ENCODE measurements at places on chromosomes 16 and 17.

- DNase-seq: no peak
These were observed 16.4 kb downstream of the CDH13 start for GRCh38 chr16:82643136-82643535.

GRCh38 chr17:34542700-34543336 lies 36.6 kb upstream of the TMEM132E start:
- no peak for DNase-seq

GRCh38 chr17:63991611-63992010 lies 6.5 kb upstream of the PRR29 start:
- DNase-seq: no peak

GRCh38 chr17:80575057-80575875 lies 30.6 kb downstream of the RPTOR start:
- DNase-seq: peak; percentile 89

- no peak for DNase-seq
These were observed 11.1 kb downstream of the PRCD start for GRCh38 chr17:76550712-76551615.

DNA sequence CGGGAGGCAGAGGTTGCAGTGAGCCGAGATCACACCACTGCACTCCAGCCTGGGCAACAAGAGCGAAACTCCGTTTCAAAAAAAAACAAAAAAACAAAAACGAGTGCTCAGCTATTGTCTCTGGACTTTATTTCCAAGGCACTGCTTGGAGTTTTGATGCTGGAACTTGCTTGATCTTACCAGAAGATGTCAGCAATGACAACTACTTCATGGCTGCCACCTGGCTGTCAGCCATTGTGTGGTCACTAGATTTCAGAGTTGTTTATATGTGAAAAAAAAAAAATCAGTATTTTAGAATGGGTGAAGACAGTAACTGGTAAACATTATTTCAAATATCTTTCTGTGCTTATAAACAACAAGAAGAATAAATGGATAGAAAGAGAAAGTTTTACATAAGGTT lies 26.3 kb upstream of the OR4D1 start:
- DNase-seq: no peak

DNA sequence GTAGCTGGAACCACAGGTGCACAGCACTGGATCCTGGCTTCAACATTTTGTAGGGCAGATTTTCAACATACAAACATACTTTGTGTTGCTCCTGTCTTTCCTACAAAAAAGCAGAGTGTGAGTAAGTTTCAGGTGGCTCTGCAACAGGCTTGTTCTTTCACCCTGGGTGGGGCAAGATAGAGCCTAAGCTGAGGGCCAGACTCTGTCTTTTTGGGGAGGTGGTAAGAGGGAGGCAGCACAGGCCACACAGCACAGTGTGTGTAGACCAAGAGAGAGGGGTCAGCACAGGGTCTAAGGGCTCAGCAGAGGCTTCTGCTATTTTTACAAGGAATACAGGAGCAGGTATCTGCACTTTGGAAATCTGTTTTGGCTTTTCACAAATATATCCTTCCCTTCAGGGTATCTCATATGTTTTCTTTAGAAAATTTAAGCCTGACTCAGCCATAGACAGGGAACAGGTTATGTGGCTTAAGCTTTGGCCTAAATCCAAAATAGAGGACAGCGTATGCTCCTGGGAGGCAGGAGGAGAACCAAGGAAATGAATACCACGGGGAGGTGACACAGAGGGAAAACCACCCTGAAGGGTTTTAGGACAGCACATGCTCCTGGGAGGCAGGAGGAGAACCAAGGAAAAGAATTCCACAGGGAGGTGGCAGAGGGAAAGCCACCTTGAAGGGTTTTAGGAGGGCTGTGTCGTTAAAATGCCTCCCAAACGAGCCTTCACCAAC lies 21.6 kb downstream of the EMC8 start:
- DNase-seq: no peak

DNA sequence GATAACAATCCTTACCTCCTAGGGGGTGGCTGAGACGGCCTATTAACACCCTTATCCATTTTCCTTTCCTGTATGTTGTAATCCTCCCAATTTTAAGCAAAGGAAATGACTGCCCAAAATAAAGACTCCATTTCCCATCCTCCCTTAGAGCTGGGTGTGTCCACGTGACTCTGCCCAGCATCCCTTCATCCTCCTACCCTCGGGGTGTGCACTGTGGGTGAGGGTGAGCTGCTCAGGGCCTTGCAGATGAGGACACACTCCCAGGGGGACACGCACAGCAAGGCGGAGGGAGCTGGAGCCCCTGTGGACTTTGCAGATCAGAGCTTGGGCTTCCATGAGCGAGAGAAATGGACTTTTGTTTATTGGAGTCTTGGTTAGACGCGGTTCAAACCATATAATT lies 186.8 kb downstream of the IRF8 start:
- DNase-seq: no peak

GRCh38 chr17:67558740-67559380 lies 158.9 kb upstream of the NOL11 start:
- DNase-seq: no peak

- no peak for DNase-seq
These were observed 27.1 kb upstream of the ANKFN1 start for GRCh38 chr17:56125830-56126819.

- DNase-seq: no peak
These were observed 75.9 kb downstream of the NLK start for GRCh38 chr17:28118362-28118761.

Data from kidney (tissue), 22 donors.